HuH-7 (cell line): ENCODE measurements at places on chromosomes 2 and 18.

DNA sequence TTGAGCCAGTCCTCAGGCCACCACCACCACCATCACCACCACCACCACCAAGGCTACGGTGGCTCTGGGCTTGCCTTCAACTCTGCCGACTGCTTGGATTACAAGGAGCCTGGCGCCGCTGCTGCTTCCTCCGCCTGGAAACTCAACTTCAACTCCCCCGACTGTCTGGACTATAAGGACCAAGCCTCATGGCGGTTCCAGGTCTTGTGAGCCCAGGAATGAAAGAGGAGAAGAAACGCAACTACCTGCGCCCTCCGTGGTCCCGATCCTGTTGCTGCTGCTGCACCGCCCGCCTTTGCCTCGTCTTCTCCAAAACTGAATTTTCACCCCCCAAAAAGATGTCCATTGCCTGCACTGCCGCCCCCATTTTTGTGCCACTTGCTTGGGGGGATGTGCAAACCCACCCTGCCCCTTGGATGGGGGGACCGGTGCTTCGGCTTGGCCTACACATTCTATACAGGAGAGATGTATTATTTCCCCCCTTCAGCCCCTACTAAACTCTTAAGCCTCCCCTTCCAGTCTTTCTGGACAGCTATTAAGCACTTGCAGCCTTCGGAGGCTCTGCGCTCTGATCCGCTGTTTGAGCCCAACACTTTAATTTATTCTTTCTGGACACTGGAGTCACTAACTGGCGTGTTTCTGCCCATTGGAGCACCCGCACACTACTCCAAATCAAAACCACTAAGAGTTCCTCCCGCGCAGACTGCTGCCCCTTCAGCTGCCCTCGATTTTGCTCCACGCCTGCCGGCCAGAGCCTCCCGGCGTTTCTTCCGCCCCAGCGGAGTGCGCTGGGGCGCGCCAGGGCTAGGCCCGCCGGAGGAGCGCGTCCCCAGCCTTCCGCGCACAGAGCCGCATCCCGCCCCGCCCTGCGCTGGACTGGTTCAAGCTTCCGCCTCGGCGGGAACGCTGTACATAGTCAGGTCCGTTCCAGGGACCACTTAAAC is 5.7 kb downstream of the OTX1 start:
- DNase-seq = no peak

- no peak for DNase-seq
These were observed 850.4 kb downstream of the GALR1 start for GRCh38 chr18:78099979-78100588.

- DNase-seq = no peak
These were observed 34.0 kb downstream of the UGP2 start for GRCh38 chr2:63875559-63876245.

DNA sequence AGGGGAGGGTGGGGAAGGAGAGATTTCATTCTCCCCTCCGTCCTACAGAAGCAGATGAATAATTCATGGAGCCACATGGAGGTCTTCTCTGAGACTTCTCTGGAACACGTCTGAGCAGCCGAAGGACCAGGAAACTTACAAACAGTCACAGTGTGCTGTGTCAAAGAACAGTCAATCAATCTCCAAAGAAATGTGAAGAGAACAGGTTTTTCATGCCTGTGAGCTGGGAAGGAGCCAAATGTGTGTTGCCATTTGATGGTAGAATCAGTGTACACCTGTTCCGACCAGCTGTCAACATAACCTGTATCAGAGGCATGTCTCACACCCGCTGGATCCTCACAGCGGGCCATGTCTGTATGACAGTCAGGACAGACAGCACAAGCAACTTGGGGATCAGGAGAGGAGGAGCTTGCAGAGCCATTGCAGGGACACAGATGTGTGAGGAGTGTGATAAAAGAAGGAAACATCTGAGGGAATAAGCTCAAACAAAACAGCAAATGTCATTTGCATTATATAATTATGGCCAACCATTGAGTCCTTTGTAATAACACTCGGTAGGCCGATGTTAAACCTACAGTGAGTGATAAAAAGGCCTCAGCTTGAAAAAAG is 298.5 kb downstream of the EN1 start:
- no peak for DNase-seq
